ENCODE measurements at places on chromosomes 16 and 17.

- H3K27me3 ChIP-seq = no peaks in the 10 kb centered on the region
- no peak for DNase-seq
- H3K4me3 ChIP-seq = no peak overlapping the region
- H3K36me3 ChIP-seq = no peaks in the 10 kb centered on the region
- peaks cover 10% of the 10 kb centered on the region for H3K4me1 ChIP-seq
These were observed 90.7 kb downstream of the VMP1 start for GRCh38 chr17:59798111-59798510.

- DNase-seq = no peak
- H3K4me1 ChIP-seq = no peaks in the 10 kb centered on the region
- no peak overlapping the region for H3K4me3 ChIP-seq
- peaks cover 43% of the 10 kb centered on the region for H3K36me3 ChIP-seq
- no peak overlapping the region for H3K27ac ChIP-seq
- H3K27me3 ChIP-seq = no peaks in the 10 kb centered on the region
These were observed 29.3 kb downstream of the KIFC3 start for GRCh38 chr16:57773019-57773418.

DNA sequence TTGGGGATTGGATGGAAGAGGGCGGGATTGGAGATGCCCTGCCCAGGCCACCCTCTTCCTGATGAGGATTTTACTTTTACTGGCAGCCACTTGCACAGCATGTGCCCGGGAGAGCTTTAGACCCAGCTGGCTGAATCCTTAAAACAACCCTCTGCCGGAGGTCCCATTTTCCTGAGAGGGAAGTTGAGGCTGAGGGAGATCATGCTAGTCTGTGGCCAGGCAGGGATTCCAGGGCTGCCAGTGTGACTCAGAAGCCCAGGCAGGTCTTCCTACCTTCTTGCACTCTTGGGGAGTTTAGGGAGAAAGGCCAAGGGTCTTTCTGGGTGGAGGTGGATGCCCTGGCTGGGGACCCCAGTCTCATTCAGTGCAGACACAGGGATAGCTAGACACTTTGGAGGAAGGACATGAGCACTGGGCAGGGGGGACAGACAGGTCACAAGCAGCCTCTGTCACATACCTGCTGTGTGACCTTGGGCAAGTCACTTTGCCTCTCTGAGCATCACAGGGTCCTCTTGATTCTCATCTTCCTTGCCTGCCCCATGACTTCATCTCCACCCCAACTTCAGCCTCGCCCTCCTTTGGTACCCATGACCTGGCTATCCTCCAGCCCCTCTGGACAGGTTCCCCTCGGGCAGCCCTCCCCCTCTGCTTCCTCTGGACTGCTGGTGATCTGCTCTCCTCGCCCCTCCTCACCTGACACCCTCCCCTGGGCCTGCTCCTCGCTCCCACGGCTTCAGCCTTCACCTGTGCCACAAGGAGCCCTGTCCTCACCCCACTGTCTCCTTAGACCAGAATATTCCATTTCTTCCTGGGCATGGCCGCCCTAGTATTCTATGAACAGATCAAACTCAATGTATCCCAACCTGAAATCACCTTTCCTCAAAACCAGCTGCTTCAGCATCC is 11.3 kb upstream of the DCAF7 start:
- peaks cover 42% of the 10 kb centered on the region for H3K27me3 ChIP-seq
- no peak overlapping the region for H3K27ac ChIP-seq
- H3K36me3 ChIP-seq = no peaks in the 10 kb centered on the region
- DNase-seq = peak; percentile 46
- peaks cover 6% of the 10 kb centered on the region for H3K4me1 ChIP-seq

DNA sequence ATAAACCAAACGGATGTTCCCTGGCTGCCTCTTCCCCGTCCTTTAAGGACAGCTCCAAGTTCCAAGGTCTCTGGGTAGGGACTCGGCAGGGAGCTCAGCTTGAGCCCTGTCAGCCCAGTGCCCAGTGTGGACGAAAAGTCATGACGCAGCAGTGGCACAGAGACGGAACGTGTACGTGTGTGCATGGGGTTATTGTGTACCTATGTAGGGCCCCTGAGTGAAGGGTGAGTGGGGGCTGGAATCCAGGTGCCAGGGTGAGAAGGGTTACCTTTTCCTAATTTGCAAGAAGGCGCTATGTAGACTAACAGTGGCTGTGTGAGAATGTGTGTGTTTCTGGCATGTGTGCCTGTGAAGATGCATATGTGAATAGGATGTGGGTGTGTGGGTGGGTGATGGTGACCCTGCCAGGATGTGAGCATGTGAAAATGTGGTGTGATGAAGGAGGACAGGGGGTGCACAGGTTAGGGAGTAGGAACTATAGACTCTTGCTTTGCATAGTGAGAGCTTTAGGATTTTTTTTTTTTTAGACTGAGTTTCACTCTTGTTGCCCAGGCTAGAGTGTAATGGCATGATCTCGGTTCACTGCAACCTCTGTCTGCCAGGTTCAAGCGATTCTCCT is 6.0 kb downstream of the SCN4A start:
- peaks cover 4% of the 10 kb centered on the region for H3K4me1 ChIP-seq
- H3K4me3 ChIP-seq = no peak overlapping the region
- H3K27ac ChIP-seq = no peak overlapping the region
- DNase-seq = no peak
- no peaks in the 10 kb centered on the region for H3K36me3 ChIP-seq

GRCh38 chr16:74795104-74795503 is 20.5 kb upstream of the FA2H start:
- H3K27ac ChIP-seq = no peak overlapping the region
- no peak overlapping the region for H3K4me3 ChIP-seq
- H3K27me3 ChIP-seq = no peaks in the 10 kb centered on the region
- no peaks in the 10 kb centered on the region for H3K36me3 ChIP-seq
- H3K4me1 ChIP-seq = no peaks in the 10 kb centered on the region
- no peak for DNase-seq

DNA sequence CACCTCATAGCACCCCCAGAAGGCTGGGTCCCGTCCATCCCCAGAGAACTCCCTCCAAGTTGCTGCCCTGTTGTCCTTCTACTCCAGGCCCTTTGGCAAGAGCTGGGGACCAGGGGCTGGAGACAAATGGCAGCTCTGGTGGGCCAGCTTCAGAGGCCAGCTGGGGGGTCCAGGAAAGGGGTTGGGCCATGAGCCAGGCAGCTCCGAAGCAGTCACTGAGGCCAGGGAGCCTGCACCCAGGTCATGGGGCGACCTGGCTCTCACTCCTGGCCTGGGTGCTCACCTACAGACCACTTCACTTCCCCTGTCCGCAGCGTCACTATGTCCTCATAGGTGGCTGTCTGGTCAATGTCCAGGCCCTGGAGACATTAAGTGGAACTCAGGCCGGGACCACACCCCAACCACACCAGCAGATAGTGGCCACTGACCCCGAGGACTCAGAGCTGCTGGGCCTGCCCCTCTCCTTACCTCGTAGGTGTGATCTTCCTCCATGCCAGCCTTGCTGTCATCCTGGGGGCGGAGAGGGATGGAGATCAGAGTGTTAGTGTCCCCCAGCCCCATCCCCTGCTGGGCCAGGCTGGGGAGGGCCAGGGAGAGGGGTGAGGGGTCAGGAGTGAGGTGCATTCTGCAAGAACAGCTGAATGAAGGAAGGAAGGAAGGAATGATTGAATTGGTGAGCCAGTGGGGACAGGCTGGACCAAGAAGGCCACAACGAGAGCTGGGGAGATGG is 3.0 kb downstream of the CD79B start:
- H3K27ac ChIP-seq = no peak overlapping the region
- H3K4me3 ChIP-seq = no peak overlapping the region
- H3K27me3 ChIP-seq = no peaks in the 10 kb centered on the region
- no peaks in the 10 kb centered on the region for H3K36me3 ChIP-seq
- DNase-seq = no peak

GRCh38 chr16:68444056-68444657 is 4.2 kb downstream of the SMPD3 start:
- H3K27me3 ChIP-seq = peaks cover 7% of the 10 kb centered on the region
- H3K4me3 ChIP-seq = no peak overlapping the region
- peaks cover 18% of the 10 kb centered on the region for H3K4me1 ChIP-seq
- no peak for DNase-seq
- H3K36me3 ChIP-seq = no peaks in the 10 kb centered on the region

- no peak overlapping the region for H3K4me3 ChIP-seq
- no peak for DNase-seq
- H3K27me3 ChIP-seq = no peaks in the 10 kb centered on the region
These were observed 73.4 kb upstream of the GSG1L start for GRCh38 chr16:28136751-28137434.

DNA sequence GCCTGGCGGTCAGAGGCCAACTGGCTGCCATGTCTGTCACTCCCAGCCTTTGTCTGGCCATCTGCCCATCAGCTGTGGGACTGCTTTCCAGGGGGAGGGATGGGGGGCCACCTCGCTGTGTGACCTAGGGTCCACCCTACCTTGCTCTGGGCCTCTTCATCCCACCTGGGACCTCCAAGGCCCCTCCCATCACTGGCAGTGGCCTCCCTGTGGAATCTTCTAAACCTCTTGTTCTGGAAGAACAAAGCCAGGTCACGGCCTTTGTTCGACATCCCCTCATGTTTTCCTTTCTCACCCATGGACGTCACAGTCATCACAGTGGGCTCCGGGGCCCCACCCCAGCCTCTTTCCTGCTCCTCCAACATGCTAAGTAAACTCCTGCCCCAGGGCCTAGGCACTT is 24.0 kb downstream of the SPNS2 start:
- H3K4me3 ChIP-seq = no peak overlapping the region
- no peaks in the 10 kb centered on the region for H3K36me3 ChIP-seq
- peak overlapping the region; percentile 75 for H3K27ac ChIP-seq

All from upper lobe of right lung (tissue), 1 donor.